ENCODE measurements at places on chromosomes 11 and 22.

DNA sequence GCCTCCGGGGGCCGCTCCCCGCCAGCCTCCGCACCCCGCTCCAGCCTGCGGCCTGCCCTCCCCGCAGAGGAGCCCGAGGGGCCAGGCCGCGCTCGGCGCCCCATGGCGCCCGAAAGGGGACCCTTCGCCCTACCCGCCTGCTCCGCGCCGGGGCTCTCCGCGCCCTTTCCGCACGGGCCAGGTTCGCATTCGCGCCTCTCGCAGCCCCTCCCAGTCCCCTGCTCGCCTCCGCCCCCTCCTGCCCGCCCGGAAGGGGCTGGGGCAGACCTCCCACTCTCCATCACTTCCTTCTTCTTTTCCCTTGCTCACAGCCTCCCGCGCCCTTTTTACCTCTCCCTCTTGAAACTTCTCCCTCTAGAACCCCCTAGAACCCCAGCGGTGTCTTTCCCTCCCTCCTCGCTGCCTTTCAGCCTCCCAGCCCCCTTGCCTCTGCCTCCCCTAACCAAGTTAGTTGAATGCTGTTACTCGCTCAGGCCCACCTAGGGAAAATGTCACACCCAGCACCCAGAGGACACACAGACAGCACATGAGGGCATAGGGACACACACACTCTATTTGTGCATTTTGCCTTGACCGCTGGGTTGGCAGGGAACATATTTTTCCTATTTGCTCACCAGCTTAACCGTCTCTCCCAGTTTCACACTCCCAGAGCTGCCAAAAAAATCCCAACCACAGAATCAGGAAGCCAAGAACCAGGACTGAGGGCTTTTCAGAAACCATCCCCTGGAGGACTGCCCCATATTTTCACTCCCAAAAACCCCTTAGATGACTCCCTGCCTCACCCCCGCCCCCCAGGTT is at the start of gene SLC43A3:
Gene SLC43A3, minus strand, starts transcription at position 193 of the 798 bp plus-strand sequence. CDS start 949 bp downstream, outside the sequence.
- DNase-seq, result peak; percentile 75

- DNase-seq, result no peak
These were observed 11.2 kb upstream of the MIAT start for GRCh38 chr22:26646158-26646557.

GRCh38 chr11:113417428-113417827 is 29.8 kb downstream of the ANKK1 start:
- no peak for DNase-seq

DNA sequence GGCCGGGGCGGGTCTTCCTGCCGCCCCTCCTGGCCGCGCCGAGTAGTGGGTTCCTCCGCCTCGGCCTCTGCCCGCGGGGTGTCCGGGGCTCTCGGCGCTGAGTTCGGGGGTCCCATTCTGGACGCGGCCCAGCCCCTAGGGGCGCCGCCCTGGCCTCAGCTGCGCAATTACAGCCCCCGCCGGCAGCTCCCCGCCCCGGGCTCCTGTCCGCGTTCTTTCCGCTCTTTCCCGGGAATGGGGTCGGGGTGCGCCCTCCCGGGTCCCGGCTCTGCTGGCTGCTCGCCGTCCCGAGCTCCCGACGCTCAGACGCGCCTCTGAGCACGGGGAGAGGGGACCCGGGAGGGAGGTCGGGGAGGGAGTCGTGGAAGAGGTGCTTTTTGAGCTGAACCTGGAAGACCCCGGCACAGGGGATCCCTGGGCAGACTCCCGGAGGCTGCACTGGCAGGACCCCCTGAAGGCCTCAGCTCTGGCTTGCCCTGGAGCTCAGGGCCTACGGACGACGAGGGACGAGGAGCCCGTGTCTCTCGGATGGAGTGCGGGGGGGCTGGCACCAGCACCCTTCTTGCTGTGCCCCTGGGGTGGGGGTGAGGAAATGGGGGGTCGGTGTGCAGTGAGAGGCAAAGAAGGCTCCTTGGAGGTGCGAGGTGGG is 558 bp downstream of the TSPAN4 start:
- DNase-seq, result no peak

DNA sequence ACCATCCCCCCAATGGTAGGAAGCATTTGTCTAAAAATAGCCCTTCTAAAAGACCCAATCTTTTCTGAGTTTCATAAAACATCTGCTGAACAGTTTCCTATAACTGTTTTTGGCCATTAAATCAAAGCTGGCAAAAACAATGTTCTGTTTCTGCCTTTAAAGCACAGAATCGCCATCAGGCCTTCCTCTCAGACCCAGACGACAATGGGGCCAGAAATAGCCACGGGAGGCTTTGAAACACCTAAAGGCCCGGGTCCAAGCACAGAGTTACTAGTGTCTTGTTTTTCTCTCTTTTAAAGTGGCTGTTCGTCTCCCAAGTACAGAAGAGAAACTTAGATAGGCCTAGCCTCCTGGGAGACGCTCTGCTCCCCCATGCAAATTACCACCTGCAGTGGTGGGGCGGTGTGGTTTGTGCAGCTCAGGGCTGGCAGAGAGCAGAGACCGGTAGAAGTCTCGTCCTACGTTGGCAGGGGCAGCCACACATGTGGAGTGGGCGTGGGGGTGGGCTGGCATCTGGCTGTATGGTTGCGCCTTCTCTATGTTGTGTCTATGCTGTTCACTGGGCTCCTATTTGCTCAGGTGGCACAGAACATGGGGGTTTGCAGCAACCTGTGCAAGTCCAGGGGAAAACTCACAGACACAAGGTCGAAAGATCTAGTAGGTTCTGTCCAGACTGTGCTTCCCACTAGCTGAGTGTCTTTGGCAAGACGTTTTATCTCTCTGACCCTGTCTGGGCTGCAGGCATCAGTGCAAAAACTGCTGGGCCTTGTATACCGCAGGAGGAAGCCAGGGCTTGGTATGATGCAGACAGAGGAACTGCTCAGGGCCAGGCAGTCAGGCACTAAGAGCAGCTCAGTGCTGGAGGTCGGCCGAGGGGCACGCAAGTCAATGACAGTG is 23.6 kb upstream of the ETS1 start:
- DNase-seq, result no peak

GRCh38 chr11:124211321-124211720 is 28.2 kb downstream of the OR10D3 start:
- no peak for DNase-seq

- no peak for DNase-seq
These were observed 87.6 kb upstream of the TIMP3 start for GRCh38 chr22:32713737-32714457.

DNA sequence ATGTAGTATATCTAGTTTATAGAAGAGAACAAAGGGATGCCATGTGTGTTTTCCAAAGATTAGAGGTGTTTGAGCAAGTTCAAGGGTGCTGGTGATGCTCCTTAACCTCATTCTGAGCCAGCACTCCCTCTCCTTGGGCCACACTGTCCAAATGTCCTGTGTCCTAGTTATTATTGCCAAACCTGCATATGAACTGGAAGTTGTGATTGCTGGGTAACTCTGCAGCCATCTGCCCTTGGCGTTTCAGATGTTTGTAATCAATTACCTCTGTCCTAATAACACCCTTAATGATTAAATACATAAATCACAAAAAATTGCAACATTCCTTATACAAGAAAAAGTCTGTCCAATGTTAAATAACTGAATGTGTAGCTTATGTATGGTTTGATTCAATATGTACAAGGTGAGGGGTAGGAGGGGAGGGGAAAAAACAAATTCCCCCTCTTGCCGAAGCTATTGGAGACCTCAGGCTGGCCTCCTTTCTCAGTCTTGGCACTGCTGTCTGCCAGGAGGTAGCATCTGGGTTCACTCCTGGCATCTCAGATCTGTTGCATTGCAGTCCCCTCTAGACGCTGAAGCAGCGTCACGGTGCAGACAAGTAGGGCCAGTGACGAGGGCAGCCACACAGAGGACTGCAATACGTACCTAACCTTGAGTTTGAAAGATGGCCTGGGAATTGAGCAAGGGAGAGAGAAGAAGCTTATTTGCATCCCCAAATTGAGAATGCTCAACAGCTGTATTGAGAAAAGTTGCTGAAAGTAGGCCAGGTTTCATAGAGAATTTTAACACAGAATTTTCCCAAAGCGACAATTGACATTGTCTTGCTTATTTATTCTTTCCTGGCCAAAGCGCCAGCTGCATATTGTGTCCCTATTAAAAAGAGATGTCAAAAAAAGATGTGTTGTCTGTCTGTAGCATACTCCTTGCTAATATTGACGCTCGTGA is 89.6 kb upstream of the ARHGAP32 start:
- DNase-seq, result no peak

GRCh38 chr22:37044634-37045625 is 6.6 kb upstream of the KCTD17 start:
- DNase-seq, result peak; percentile 5

Measured in activated CD4-positive, alpha-beta T cell treated with anti-CD3 and anti-CD28 coated beads for 24 hours (primary cell).